GM13977 (cell line): ENCODE measurements at places on chromosomes 2 and 18.

- no peak for DNase-seq
These were observed 249.0 kb downstream of the EXOC6B start for GRCh38 chr2:72576861-72577260.

GRCh38 chr2:108911807-108912628, 77.0 kb downstream of the EDAR start:
- DNase-seq: no peak

DNA sequence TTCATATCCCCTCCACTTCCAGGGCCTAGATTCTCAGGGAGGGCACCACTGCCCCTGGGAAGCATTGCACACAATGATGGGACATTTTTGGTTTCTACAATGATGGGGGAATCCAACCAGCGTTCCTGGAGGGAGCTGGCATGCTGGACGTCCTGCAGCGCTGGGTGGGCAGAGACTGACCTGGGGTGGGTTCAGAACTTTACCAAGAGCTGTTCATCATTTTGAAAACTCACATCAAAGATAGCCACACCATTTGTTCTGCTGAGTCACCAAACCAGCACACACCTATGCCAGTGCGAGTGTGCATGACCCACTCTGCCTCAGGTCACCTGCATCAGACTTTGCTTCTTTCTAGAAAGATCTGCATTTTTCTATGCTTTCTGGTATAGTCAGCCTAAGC, 14.1 kb upstream of the ARMC9 start:
- DNase-seq: no peak

DNA sequence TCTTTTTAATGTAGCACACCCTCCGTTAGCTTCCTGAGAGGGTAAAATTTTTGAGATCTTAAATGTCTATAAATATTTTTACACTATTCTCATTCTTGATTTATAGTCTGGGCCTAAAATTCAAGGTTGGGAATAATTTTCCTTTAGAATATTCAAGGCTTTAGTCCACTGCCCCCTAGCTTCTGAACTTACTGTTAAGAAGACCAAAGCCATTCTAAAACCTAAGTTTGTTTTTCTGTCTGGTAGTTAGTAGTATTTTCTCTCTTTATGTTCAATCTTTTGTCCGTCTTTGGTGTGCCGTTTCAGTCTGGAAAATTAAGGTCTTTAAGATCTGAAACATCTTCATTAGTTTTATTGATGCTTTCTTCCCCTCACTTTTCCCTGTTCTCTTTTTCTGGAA, 14.5 kb downstream of the OSBPL6 start:
- DNase-seq: no peak

DNA sequence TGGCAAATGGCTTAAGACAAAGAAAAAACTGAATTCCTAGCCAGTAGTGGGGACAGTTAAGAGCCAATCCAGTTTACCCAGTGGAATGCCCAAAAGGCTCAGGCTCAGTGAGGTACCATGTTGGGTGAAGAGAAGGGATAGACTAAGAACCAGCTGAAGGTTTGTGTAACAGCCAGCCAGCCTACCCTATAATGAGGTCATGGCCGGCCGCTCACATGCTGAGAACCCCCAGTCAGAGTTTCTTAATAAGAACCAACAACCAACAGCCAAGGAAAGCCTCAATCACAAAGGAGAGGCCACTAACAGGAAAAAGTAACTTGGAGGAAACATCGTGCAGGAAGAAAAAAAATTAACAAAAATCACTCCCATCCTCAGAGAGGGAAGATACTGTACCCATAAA, 25.4 kb upstream of the DUSP2 start:
- DNase-seq: no peak

GRCh38 chr2:42268528-42269151, 92.4 kb downstream of the COX7A2L start:
- DNase-seq: no peak

GRCh38 chr2:239669181-239669898, 268.5 kb upstream of the HDAC4 start:
- DNase-seq: no peak

DNA sequence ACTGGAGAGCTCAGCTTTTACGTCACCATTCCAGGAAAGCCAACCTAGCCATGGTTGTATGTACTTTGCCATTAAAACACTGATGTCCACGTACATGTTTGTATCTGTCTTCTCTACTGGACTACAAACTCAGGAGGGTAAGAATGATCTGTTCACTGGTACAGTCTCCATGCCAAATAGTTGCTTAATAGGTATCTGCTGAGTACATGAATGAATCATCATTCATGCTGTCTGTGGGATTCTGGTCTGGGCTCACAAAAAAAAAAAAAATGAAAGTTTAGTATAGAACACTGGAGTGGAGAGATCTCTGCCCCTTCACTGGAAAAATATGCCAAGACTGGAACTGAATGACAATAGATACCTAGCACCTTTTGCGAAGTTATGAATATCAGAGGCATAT, 102.6 kb upstream of the ITGA4 start:
- no peak for DNase-seq

DNA sequence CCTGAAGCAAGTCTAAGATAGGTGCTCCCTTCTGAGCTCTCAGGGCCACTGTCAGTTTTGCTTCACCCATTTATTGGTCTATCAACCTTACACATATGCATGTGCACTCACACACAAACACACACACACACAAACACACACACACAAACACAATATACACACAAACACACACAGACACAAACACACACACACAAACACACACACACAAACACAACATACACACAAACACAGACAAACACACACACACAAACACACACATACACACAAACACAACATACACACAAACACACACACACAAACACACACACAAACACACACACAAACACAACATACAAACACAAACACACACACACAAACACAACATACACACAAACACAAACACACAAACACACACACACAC, 181.6 kb upstream of the KLHL29 start:
- no peak for DNase-seq

GRCh38 chr18:9627642-9628041, 13.3 kb upstream of the PPP4R1 start:
- no peak for DNase-seq

DNA sequence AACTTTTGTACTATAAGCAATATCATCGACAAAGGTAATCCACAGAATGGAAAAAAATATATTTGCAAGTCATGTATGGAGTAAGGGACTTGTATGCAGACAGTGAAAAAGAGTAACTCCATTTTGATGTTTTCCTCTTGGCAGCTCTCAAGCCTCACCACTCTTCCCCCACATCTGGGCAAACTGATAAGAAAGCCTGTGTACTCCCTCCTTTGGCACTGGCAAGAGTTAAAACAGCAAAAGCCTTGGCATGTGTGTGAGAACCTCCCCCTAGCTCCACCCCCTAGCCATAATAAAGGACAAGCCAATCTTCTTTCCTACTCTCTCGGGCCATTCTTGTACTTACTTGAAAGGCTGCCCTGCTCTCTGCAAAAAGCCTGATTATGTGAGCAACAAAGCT, 335.2 kb downstream of the LRATD1 start:
- DNase-seq: no peak

GRCh38 chr2:53786352-53786704, 425 bp downstream of the ASB3 start:
- DNase-seq: no peak
